D341Med (cell line): ENCODE measurements at places on chromosomes 5 and 9.

DNA sequence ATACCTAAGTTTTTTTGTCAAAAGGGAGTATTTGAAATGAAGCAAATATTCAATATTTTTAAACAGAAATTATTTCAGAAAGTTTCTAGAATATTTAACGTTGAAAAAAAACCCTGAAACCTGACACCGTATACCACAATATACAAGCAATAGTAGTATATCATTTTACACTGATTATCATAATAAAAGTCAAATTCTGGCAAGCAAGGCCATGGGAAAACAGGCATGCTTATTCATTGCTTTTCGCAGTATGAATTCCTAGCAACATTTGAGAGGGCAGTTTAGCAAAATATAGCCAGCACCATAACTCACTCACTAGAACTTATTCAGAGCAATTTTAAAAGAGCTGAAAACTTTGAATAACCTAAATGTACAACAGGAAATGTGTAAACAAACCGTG lies 46.1 kb downstream of the ERAP1 start:
- DNase-seq = no peak

DNA sequence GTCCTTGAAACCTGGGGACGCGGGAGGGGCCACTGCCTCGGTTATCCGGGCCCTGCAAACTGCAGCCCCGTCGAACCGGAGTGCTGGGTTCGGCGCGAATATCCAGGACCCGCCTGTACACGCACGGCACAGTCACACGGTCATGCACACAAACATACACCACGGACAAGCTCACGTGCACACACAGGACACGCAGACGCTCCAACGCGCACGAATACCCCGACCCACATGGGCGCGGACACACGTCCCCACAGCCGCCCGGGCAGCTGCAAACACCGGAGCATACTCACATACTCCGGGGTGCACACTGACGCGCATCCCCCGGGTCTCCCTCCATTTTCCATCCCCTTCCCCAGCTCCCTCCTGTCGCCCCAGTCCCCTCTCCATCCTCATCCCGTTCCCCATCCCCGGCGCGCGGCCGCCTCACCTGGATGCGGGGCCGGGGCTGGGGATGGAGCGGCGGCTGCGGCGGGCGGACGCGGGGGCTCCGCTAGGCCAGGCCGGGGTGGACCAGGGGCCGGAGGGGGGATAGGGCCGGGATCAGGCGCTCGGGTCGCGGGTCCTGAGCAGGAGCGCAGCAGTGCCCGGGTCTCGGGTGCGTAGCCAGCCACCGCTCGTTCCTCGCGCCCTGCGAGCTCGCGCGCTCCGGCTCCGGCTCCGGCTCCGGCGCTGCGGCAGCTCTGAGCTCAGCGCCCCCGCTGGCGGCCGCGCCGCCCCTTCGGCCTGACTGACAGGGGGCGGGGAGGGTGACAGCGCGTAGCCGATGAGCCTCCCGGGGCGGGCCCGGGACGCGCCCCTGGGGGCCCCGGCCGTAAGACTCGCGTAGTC lies at the start of the genes EIF4E1B and SNCB:
EIF4E1B (plus strand) TSS at position 823 of the 828 bp plus-strand sequence. CDS start 12,113 bp downstream, outside the sequence.
SNCB (minus strand) TSS at position 682 of the 828 bp plus-strand sequence. CDS start 880 bp downstream, outside the sequence.
- peak; percentile 88 for DNase-seq

DNA sequence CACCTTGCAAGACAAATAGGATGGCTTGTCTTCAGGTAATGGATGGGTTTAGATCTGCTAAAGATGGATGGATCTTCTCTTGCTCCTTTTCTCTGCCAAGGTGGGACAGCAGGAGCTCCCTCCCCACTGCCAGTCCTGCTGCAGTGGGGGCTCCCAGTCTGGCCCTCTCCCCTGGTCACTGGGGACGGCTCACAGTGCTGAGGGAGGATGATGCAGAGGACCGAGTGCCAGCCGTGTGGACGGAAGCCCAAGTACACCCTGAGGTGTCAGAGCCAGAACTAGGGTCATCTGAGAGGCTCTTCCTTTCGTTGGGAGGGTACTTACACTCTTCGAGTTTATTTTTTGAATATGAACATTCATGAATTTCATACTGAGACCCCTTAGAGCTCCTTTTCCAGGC lies 5.7 kb downstream of the CCDC69 start:
- DNase-seq = no peak

DNA sequence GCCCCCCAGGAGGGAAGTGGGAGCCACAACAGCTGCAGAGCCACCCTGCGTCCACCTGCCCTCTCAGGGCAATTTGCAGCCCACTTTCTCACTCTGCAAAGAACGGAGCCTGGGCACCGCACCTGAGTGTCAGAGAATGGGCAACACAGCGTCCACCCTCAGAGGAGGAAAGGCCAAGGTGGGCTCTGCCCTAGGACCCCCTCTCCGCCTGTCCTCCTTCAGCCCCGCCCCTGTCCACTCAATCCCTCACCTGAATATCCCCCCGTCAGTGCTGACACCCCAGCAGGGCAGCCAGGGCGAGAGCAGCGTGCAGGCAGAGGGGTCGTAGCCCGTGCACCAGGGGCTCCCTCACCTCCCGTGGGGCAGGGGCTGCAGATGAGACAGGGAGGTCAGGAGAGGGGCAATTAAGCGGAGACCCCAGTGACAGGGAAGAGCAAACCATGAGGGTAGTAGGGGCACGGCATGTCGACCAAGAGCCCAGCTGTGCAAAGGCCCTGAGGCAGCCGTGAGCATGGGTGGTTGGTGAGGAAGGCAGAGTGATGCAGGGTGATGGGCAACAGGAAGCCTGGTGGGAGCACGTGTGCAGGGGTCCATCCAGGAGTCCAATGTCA lies 140.3 kb downstream of the OLFM1 start:
- DNase-seq = no peak

DNA sequence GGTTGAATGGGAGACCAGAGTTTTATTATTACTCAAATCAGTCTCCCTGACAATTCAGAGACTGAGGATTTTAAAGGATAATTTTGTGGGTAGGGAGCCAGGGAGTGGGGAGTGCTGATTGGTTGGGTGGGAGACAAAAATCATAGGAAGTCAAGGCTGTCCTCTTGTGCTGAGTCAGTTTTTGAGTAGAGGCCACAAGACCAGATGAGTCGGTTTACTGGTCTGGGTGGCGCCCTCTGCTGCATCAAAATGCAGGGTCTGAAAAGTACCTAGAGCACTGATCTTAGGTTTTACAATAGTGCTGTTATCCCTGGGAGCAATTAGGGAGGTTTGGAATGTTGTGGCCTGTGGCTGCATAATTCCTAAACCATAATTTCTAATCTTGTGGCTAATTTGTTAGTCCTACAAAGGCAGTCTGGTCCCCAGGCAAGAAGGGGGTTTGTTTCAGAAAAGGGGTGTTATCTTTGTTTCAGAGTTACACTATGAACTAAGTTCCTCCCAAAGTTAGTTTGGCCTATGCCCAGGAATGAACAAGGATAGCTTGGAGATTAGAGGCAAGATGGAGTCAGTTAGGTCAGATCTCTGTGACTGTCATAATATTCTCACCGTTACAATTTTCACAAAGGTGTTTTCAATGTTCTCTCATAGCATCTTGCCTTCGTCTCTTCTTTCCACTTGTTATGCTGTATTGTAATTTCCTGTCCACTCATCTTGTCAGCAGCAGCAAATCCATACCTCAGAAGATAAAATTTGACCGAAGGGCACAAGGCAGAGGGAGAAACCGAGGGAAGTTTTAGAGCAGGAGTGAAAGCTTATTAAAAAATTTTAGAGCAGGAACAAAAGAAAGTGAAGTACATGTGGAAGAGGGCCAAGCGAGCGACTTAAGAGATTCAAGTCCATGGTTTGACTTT lies 59.2 kb upstream of the CLINT1 start:
- DNase-seq = peak; percentile 59

GRCh38 chr9:35563791-35564197 lies 41.3 kb upstream of the TESK1 start:
- DNase-seq = no peak

DNA sequence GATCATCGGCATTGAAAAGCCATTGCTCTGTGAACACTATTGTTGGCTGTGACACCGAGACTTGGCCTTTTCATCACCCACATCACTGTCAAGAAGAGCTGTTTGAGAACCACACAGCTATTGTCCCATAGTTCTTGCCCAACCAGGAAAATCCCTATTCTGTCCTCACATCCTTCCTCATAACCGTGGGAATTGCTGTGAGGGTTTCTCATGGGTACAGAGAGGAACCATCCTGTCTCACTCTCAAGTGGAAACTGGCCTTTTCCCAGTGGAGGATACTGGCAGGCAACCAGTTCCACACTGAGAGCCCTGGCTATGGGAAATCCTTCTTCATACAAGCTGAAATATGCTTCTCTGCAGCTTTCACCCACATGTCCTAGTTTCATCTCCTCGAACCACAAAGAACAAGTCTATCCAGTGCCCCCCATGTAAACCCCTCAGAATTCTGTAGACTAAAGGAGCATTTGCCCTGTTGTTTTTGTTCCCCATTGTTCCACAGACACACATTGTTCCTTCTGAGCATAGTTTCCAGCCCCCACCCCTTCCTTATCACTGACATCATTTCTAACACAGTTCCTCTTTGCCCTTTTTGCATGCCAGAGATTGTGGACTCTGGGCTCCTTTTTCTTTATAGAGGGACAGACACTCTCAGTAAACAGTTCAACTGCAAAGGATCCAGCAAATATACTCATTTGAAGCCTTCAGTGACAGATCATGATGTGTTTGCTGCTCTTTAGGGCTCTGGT lies 57.8 kb upstream of the C5orf46 start:
- DNase-seq = no peak

- no peak for DNase-seq
Observed at GRCh38 chr5:150107909-150108447, 21.6 kb upstream of the CSF1R start.

DNA sequence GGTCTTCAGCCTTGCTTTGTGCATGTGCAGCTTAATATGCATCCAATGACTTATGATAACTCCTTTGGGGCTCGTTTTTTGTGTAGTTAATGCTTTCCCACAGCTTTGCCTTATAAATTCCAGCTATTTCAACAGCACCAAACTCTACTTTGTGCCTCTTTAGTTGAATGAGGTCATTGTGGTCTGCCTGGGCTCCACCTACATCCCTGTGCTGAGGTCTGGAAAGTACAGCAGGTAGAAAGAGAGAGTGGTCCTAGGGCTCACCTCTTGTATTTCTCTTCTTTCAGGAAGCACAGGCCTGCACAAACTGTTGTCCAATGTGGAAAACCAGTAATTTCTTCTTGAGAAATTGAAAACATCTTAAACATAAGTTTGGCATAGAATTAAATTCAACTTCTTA lies 167.2 kb downstream of the XRCC4 start:
- DNase-seq = no peak

- no peak for DNase-seq
Observed at GRCh38 chr5:167564275-167564674, 727.2 kb upstream of the WWC1 start.

GRCh38 chr5:128432913-128433440 lies 105.1 kb downstream of the FBN2 start:
- DNase-seq = no peak

DNA sequence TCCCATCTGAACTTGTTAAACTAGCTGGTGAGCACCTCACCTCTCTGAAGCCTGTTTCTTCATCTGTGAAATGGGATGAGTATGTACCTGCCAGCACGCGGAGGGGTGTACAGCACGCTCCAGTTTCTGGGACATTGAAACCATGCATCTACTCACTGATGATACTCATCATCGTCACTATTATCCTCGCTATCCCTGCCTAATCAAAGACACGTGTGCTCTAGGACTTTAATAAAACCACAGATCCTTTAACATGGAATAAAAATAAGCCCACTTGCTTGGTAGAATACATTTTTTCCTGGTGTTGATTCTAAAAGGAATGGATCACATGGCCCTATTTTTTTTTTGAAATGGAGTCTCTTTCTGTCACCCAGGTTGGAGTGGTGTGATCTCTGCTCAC lies 37.3 kb upstream of the POMT1 start:
- no peak for DNase-seq

DNA sequence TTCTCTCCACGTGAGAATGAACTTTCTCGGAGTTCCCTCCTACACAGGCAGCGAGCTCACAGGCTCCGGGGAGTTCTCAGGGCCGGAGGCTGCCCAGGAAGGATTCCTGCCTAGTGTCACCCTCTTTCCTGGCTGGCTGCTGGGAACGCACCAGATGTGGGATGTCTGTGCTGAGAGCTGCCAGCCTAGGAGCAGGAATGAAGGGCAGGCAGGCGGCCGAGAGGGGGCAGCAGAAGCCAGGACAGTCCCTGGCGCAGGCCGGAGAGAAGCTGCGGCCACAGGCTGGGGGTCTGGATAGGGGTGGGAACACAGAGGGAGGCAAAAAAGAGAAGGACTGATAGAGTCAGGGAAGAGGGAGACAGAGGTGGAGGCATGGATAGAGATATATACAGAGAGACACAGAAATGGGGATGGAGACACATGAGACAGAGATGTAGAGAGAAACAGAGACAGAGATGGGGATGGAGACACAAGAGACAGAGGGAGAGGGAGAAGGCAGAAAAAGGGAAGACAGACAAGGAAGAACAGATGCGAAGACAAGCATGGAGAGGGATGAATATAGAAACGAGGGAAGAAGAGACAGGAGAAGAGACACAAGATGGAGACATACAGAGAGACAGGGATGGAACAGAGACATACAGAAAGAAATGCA lies 25.3 kb upstream of the ENHO start:
- peak; percentile 88 for DNase-seq

- no peak for DNase-seq
Observed at GRCh38 chr5:2732850-2733249, 18.6 kb downstream of the IRX2 start.

GRCh38 chr5:172274951-172275753 lies 8.4 kb downstream of the UBTD2 start:
- no peak for DNase-seq

DNA sequence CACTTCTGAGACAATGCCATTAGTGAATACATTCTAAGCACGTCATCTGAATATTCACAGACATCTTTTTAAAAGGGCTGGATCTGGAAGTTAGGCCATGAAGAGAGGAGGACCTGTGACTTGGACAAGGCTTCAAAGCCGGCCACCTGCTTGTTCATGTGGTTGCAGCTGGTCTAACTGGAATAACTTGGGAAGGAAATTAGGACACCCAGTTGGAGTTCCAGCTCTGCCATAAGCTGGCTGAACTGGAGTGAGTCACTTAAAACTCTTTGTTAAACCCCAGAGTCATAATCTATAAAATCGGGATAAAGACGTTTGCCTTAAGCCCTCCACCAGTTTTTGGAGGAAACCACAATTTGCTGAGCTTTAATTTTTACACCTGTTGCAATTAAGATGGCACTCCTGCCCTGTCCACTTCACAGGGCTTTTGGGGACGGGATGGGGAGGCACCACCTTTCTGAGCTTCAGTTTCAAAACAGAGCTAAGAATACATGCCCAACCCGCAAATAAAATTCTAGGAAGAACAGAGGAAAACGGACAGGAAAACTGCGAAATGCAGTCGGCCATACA lies 536 bp upstream of the STX17 start:
- peak; percentile 9 for DNase-seq

- DNase-seq = no peak
Observed at GRCh38 chr9:127809540-127810377, 7.1 kb downstream of the FPGS start.

GRCh38 chr5:151086905-151087360 lies 6.1 kb upstream of the TNIP1 start:
- no peak for DNase-seq

- DNase-seq = no peak
Observed at GRCh38 chr9:137387891-137388560, 34.9 kb downstream of the EXD3 start.

DNA sequence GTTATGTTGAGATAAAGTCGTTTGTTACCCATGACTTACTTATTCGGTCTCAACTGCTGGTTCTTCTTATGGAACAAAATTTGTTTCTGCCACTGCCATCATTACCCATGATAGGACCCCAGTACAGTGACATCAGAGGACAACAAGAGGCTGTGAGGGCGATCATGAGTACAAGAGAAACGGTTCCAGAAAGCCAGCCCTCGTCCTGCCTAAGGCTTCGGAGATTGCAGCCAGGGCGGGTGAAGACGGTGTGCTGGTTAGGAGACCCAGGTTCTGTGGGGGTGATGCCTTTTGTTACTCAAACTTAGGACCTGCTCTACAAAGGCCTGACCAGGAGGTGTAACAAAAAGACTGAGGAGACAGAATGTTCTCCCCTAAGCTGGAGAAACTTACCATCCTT lies 10.9 kb downstream of the FYB1 start:
- no peak for DNase-seq
